Activated T-helper 1 cell treated with Interleukin-2 at 50 U/mL for 16 hours (primary cell): ENCODE measurements at places on chromosomes 1 and 21.

- DNase-seq: no peak
These were observed 222.9 kb upstream of the RAB4A start for GRCh38 chr1:229047840-229048620.

GRCh38 chr1:5650283-5651026 is 341.8 kb downstream of the NPHP4 start:
- DNase-seq: no peak

DNA sequence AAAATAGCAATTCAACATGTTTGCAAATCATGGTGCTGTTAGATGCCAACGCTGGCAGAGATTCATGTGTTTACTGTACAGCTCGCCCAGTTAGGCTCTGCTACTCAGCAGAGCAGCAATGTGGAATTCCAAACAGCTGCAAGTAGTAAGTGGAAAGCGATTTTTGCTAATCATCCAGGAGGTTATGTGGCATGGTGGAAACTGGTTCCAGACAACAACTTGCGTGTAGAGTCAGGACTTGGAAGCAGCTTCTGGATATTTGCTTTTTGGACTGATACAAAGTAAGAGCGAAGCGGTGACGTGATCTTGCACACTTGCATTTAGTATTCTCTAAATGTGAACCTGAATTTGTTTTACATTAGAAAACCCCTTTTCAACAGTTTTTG is 27.1 kb upstream of the HHAT start:
- DNase-seq: no peak

DNA sequence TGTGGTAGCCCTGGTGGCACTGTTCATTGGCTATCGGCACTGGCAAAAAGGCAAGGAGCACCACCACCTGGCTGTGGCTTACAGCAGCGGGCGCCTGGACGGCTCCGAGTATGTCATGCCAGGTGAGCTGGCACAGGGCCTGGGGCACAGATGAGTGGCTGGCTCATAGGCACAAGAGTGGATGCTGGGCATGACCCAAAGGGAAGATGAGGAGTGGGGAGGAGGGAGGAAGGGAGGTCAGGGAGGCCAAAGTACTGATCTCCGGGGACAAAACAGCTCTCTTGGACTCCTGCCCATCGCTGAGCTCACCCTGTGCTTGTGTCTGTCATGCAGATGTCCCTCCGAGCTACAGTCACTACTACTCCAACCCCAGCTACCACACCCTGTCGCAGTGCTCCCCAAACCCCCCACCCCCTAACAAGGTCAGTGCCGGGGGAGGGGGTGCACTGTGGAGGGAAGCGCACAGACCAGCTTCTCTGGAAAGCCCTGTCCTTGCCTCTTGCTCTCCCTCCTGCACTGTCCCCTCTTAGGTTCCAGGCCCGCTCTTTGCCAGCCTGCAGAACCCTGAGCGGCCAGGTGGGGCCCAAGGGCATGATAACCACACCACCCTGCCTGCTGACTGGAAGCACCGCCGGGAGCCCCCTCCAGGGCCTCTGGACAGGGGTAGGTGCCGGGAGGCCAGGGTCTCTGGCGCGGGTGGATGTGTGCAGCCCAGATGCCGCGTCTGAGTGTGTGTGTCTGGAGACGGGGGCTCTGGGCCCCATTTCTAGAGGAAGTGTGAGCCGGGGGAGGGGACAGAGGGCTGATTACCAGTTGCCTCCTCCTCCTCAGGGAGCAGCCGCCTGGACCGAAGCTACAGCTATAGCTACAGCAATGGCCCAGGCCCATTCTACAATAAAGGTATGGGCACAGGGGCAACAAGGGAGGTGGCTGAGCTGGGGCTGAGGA is 7.3 kb upstream of the LRRC71 start:
- no peak for DNase-seq
